ENCODE measurements at places on chromosomes 1 and 21. TPM values are rescaled to one million over a fixed set of nuclear protein-coding genes. Genes with fewer than 3 reads are reported as not detected.

The NOS1AP gene
- 4.0 TPM for total RNA-seq

GRCh38 chr1:157878059-157878458 is 36.5 kb upstream of the CD5L start:
- no peak overlapping the region for H3K27ac ChIP-seq
- no peaks in the 10 kb centered on the region for H3K36me3 ChIP-seq
- H3K27me3 ChIP-seq: no peaks in the 10 kb centered on the region
- no peak for DNase-seq

DNA sequence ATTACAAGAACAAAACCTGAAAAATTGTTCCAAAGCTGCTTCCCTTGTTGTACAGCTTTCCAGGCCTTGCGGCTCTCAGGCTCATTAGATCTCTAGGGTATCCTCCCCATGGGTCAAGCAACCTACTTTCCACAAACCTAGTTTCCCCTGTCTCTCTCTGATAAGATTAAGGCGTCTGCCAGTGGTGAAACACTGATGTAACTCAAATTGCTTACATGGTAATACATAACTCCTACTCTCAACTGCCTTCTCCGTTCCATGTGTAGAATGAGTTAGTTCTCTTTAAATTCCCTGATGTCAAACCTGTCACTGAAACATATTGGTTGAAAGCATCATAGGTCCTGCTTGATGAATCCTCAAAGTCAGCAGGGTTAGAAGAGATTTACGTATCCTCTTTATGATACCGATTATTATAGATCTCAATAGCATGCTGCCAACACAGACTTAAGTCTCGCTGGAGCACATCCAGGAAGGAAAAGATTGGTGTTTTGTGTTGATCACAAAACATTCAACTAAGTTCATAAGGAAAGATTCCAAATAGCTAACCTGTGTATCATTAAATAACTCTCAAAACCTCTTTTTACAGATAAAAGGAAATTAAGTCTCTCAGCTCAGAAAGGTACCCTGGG is 10.6 kb downstream of the PPP1R15B start:
- no peak overlapping the region for H3K27ac ChIP-seq
- no peak for DNase-seq
- H3K27me3 ChIP-seq: no peaks in the 10 kb centered on the region

DNA sequence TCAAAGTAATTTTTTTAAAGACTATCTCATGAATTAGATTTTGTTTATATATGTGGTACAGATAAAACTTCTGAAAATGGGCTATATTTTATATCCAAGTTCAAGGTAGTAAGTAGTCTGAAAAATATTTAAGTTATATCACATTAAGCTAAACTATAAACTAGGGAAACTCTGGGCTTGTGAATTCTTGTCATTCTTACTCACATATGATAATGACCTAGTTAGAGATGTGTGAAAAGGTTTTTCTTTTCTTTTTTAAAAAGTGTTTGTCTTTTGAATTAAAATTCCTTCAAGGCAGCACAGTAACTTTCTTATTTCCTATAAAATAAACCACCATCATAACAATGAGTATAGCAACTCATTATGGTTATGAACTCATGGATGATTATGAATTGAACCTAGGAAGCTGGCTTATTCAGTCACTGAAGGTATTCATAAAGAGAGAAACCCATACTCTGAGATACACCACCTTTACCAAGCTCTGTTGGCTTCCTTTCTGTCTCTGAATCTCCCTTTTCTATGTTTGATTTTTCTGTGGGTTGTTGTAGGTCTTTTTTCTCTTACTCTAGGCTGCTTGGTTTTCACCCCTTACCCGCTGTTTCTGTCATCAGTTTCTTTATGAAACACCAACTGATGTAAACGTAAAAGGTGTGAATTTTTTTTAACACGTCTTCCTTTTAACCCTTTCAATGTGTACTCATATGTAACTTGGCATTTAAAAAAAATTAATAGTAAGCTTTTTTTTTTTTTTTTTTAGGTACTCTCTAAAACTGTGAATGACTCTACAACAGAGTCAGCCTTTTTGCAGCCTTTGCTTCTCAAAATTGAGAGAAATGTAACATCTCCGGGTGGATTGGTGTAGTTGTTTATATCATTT is 25.2 kb downstream of the IL12RB2 start:
- DNase-seq: no peak
- no peaks in the 10 kb centered on the region for H3K27me3 ChIP-seq
- H3K4me3 ChIP-seq: no peak overlapping the region
- no peak overlapping the region for H3K27ac ChIP-seq
- H3K36me3 ChIP-seq: no peaks in the 10 kb centered on the region

- peak overlapping the region; percentile 72 for H3K27ac ChIP-seq
- DNase-seq: peak; percentile 79
- H3K4me3 ChIP-seq: no peak overlapping the region
- no peaks in the 10 kb centered on the region for H3K36me3 ChIP-seq
- no peaks in the 10 kb centered on the region for H3K27me3 ChIP-seq
- H3K4me1 ChIP-seq: peaks cover 86% of the 10 kb centered on the region
Measured at GRCh38 chr21:45421071-45421845, 16.3 kb downstream of the COL18A1 start.

The PCAT6 gene
- not detected for total RNA-seq

The OR2L3 gene
- total RNA-seq: not detected

The RIMKLA gene
- total RNA-seq: 0.99 TPM

DNA sequence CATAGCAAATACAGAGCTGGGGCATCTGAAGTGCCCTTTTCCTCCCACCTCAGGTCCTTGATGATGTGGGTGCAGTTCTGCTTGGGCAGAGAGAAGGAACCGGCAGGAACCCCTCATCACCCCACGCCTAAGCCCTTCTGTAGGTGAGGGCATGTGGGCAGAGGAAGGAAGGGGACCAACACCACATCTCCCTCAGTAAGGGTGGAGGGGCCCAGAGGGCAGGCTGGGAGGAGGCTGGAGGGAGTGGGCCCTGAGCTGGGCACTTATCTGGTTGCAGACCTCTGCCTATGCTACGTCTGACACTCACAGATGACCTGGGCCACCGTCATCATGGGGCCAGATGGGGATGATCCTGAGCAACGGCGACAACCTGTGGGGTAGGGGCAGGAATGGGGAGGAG is 11.0 kb downstream of the ZNF687 start:
- no peak overlapping the region for H3K4me3 ChIP-seq
- H3K36me3 ChIP-seq: peaks cover 7% of the 10 kb centered on the region
- H3K27me3 ChIP-seq: no peaks in the 10 kb centered on the region
- no peak for DNase-seq
- H3K4me1 ChIP-seq: no peaks in the 10 kb centered on the region

- H3K27me3 ChIP-seq: no peaks in the 10 kb centered on the region
- H3K36me3 ChIP-seq: no peaks in the 10 kb centered on the region
- H3K4me3 ChIP-seq: no peak overlapping the region
- no peaks in the 10 kb centered on the region for H3K4me1 ChIP-seq
Measured at GRCh38 chr1:56301791-56302190, 277.6 kb downstream of the PLPP3 start.

- no peaks in the 10 kb centered on the region for H3K27me3 ChIP-seq
- no peaks in the 10 kb centered on the region for H3K4me1 ChIP-seq
- no peak overlapping the region for H3K27ac ChIP-seq
Measured at GRCh38 chr21:31813862-31814261, 59.0 kb upstream of the HUNK start.

- no peaks in the 10 kb centered on the region for H3K27me3 ChIP-seq
- no peaks in the 10 kb centered on the region for H3K36me3 ChIP-seq
- H3K4me1 ChIP-seq: no peaks in the 10 kb centered on the region
- no peak for DNase-seq
- H3K4me3 ChIP-seq: no peak overlapping the region
Measured at GRCh38 chr1:235030919-235031596, 97.6 kb downstream of the TOMM20 start.

DNA sequence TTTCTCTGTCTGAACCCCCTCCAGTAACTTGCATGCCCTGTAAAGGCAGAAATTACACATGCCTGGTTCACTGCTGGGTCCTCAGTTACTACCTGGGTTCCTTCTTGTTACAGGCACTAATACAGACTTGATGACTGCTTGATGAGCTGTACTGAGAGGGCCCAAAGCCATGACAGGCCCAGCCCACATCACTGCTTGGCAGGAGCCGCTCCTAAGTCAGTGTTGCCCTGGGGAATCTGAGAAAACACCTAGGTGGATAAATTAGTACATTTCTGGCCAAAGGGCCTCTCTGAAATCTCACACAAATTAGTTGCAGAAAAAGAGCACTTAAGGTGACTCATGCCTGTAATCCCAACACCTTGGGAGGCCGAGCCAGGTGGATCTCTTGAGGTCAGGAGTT is 37.8 kb upstream of the IRF2BP2 start:
- no peaks in the 10 kb centered on the region for H3K36me3 ChIP-seq
- DNase-seq: no peak
- no peak overlapping the region for H3K4me3 ChIP-seq
- peaks cover 42% of the 10 kb centered on the region for H3K4me1 ChIP-seq
- no peaks in the 10 kb centered on the region for H3K27me3 ChIP-seq
- no peak overlapping the region for H3K27ac ChIP-seq

- no peaks in the 10 kb centered on the region for H3K4me1 ChIP-seq
- H3K27me3 ChIP-seq: no peaks in the 10 kb centered on the region
- no peak overlapping the region for H3K27ac ChIP-seq
- H3K4me3 ChIP-seq: no peak overlapping the region
Measured at GRCh38 chr1:29711582-29712283, 475.4 kb downstream of the PTPRU start.

DNA sequence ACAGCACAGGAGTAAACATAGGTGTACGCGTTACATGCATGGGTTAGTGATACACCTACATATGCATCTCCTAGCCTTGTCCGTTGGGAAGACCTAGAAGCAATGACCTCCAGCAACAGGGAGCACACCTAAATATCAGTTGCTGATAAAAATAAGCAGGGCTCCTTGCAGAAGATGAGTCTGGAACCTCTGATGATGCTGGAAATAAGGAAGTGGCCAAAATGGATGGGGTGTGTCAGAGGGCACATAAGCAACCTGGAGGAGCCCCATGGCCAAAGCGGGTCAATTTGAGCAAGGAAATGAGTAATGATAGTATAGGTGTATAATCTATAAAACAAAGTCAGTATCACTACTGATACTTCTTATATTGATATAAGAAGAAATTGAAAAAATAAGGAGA is 13.7 kb downstream of the ADARB1 start:
- no peak for DNase-seq
- H3K36me3 ChIP-seq: no peaks in the 10 kb centered on the region
- H3K27me3 ChIP-seq: no peaks in the 10 kb centered on the region
- peaks cover 2% of the 10 kb centered on the region for H3K4me1 ChIP-seq
- H3K27ac ChIP-seq: no peak overlapping the region
- no peak overlapping the region for H3K4me3 ChIP-seq

GRCh38 chr21:30434033-30434631 is 4.1 kb downstream of the KRTAP13-4 start:
- H3K4me1 ChIP-seq: no peaks in the 10 kb centered on the region
- no peaks in the 10 kb centered on the region for H3K27me3 ChIP-seq
- H3K4me3 ChIP-seq: no peak overlapping the region
- H3K36me3 ChIP-seq: no peaks in the 10 kb centered on the region
- peak; percentile 41 for DNase-seq
- H3K27ac ChIP-seq: no peak overlapping the region

GRCh38 chr1:89630048-89630447 is 2.9 kb upstream of the LRRC8C start:
- no peak for DNase-seq
- peaks cover 25% of the 10 kb centered on the region for H3K4me1 ChIP-seq
- no peaks in the 10 kb centered on the region for H3K36me3 ChIP-seq
- H3K4me3 ChIP-seq: no peak overlapping the region
- no peaks in the 10 kb centered on the region for H3K27me3 ChIP-seq
- no peak overlapping the region for H3K27ac ChIP-seq

GRCh38 chr1:221015159-221015790 is 136.0 kb downstream of the HLX start:
- no peaks in the 10 kb centered on the region for H3K4me1 ChIP-seq
- H3K27me3 ChIP-seq: no peaks in the 10 kb centered on the region
- H3K4me3 ChIP-seq: no peak overlapping the region
- H3K27ac ChIP-seq: no peak overlapping the region
- H3K36me3 ChIP-seq: no peaks in the 10 kb centered on the region

DNA sequence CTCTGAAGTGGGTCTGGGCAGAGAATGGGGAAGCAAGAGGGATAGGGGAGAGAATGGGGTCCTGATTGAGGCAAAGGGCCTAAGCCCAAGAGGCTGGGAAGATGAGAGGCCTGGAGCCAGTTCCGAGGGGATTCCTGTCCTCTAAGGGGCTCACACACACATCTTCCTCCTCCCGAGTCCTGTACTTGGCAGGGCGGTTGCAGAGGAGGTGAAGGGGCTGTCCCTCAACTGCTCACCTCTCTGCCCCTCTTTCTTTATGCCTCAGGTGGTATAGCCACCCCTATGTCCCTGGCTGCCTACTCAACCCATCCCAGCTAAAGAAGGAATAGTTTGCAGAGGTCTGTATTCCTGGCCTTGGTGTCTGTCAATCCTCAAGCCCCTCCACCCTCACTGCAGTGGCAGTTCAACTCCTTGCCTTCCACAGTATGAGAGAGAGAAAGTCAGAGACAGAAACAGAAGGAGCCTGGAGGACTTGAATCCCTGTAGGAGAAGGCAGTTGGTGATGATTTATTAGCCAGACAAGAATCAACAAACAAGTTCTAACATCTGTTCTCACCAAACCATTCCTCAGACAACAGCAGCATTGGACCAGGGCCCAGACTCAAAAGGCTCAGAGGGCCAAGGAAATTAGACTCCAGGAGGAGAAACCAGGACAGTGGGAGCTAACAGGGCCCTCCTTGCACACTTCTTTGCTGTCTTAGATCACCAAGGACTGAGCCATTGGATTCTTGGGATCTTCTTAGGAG is 10.7 kb downstream of the SH2D2A start:
- H3K4me3 ChIP-seq: no peak overlapping the region
- DNase-seq: no peak

DNA sequence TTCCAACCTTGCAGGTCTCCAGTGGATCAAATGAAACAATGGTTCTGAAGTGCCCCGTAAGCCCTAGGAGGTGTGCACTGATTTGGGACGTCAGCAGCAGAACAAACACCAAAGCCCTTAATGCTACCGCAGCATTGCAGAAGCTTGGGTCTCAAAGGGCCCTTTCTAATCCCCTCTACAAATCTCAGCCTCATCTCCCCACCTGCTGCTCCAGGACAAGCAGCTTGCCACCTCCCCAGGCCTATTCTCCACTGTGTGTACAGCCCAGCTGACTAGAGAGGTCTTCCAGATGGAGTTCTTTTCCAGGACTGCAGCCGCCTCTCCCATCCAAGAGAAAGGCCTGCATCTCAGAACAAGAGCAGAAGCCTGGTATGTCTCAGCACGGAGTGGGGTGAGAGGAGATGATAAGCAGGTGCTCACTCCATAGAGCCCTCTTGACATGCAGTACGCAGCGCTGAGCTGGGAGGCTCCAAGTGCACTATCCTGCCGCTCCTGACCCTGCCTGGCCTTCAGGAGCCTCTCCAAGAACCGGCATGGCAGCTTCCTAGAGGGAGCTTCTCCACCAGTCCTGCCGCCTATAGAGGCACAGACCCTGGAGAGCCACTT is 46.3 kb downstream of the MRPL37 start:
- no peak overlapping the region for H3K27ac ChIP-seq
- H3K4me3 ChIP-seq: no peak overlapping the region
- H3K36me3 ChIP-seq: no peaks in the 10 kb centered on the region
- no peaks in the 10 kb centered on the region for H3K4me1 ChIP-seq
- no peak for DNase-seq

The GPR25 gene
- total RNA-seq: not detected

All from body of pancreas (tissue), 4 donors.